RCC 7860 (cell line): ENCODE measurements at places on chromosomes 16 and 17.

DNA sequence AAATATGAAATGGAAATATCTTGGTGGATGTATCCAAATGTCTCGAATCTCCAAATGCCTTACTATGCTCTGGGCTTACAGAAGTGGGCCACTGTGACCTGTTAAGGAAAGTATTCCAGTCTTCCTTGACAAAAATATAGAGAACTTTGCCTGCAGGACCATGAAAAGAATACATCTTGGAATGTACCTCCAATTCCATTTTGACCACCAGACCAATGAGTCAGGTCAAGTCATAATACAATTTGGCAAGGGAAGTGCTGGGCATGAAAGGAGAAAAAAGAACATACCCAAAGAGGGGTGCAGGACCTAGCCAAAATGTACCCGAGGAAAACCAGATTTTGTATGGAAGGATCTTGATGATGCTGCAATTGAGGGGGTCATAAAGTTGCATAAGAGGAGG is 1153.7 kb upstream of the GOT2 start:
- no peak for DNase-seq

DNA sequence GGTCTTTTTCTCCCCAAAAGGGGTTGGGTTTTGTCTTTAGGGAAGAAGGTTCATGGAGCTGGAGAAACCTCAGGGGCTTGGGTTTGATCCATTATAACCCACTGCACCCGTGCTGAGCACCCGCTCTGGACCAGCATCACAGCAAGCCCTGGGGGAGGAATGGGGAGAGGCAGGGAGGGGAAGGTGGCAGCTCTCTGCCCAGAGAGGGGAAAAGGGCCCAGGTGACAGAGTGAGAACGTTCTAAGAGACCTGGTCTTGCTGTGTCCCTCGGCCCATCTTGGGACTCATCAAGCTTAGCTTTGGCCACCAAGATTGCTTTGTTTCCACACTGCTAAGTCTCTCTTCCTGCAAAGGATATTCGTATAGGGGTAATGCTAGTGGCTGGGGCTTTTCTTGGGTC is 38.2 kb upstream of the TAC4 start:
- DNase-seq: no peak

DNA sequence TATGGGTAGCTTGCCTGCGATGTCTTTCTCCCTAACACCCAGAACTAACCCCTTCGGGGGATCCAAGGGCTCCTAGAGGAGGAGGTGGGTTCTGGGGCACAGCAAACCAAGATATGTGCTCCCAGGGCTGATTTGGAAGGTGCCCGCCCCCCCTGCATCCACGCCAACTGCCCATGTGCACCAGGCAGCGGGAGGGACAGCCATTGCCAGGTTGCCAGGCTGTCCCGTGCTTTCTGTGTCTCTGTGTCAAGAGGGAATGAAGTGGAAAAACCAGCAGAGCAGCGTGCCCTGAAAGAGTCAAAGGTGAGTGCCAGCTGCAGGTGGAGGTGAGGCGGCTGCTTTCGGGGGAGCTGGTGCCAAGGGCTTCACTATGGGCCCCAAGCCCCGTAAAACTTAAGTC is 6.4 kb downstream of the TEKT5 start:
- no peak for DNase-seq

GRCh38 chr17:6245301-6246177 is 175.4 kb downstream of the WSCD1 start:
- no peak for DNase-seq

GRCh38 chr16:21228361-21228872 is 5.1 kb upstream of the ANKS4B start:
- DNase-seq: no peak

DNA sequence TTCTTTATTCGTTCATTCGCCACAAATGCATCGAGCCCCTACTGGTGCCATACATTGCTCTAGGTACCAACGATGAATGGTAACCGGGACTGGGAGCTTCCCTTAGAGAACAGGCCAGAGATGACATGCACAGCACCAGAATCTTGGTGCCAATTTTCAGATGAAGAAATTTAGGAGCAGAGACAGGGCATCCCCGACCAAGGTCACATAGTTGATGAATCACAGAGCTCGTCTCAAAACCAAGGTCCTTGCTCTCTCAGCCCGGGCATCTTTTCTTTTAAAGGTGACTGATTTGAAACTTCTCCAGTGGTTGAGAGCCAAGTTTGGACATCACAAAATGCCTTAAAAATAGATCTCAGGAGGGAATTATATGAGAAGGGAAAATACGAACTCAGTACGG is 73.2 kb upstream of the C16orf82 start:
- DNase-seq: no peak

DNA sequence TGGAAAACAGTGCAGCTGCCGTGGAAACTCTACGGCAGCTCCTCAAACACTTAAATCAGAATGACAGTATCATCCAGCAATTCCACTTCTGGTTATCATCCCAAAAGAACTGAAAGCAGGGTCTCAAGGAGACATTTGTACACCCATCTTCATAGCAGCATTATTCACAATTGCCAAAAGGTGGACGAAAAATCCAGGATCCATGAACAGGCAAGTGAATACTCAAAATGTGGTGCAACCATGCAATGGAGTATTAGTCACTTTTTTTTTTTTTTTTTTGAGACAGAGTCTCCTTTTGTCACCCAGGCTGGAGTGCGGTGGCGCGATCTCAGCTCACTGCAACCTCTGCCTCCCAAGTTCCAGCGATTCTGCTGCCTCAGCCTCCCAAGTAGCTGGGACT is 10.6 kb upstream of the AATK start:
- DNase-seq: no peak

GRCh38 chr17:50538549-50539410 is 6.2 kb downstream of the EPN3 start:
- DNase-seq: no peak

GRCh38 chr17:36107660-36108059 is 4.0 kb downstream of the CCL4 start:
- no peak for DNase-seq

GRCh38 chr17:15038656-15039055 is 226.5 kb downstream of the PMP22 start:
- no peak for DNase-seq
